ENCODE measurements at places on chromosomes 1 and 21.

DNA sequence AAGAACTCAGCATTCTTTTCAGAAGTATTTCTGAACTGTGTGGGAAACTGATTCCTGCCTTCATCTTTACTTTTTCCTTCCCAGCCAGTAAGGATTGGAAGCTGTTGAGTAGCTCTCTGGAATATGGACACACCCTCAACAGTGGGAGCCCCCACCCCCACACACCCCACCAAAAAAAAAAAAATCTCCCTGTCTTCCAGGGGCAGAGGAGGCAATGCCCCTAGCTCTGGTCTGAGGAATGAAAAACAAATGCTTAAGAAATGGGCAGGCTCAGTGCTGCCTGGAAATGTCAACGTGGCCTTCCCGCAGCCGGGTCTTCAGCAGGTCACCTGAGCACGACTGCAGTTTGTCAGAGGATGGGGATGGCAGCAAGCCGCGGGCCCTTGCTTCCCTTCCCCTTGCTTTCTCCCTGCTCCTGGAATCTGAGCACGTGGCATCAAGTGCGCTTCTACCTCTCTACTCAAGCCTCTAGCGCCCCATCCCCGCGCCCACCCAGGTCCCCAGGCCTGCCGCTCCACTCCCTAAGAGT, 479 bp downstream of the RGS16 start:
- no peak for DNase-seq

DNA sequence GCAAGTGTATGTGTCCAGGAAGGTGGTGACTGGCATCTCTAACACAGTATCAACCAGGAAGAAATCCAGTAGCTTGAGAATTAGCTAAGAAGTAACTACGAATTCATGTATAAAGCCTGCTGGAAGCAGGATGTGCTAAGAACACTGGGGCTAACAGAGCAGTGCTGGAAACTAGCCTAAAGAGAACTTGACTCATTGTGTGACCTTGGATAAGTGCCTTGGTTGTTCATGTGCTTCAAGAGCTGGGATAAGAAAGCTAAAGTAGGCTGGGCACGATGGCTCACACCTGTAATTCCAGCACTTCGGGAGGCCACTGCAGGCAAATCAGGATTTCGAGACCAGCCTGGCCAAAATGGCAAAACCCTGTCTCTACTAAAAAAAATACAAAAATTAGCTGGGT, 186.9 kb downstream of the RRAGC start:
- DNase-seq, result no peak

DNA sequence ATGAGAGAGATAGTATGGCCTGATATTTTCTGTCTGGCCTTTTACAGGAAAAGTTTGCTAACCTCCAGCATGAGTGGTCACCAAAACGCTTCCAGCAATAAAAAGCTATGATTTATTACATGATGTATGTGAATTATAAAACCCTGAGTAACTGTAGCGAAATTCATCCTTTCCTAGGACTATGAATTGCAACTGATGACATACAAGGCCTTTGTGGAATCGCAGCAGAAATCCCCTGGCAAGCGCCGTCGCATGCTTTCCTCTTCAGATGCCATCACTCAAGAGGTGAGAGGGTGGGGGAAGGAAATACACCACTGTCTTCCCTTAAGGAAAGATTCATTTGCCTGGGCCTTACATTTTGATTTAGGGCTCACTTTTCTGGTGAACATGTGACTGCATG, 117.9 kb downstream of the MACF1 start:
- no peak for DNase-seq

DNA sequence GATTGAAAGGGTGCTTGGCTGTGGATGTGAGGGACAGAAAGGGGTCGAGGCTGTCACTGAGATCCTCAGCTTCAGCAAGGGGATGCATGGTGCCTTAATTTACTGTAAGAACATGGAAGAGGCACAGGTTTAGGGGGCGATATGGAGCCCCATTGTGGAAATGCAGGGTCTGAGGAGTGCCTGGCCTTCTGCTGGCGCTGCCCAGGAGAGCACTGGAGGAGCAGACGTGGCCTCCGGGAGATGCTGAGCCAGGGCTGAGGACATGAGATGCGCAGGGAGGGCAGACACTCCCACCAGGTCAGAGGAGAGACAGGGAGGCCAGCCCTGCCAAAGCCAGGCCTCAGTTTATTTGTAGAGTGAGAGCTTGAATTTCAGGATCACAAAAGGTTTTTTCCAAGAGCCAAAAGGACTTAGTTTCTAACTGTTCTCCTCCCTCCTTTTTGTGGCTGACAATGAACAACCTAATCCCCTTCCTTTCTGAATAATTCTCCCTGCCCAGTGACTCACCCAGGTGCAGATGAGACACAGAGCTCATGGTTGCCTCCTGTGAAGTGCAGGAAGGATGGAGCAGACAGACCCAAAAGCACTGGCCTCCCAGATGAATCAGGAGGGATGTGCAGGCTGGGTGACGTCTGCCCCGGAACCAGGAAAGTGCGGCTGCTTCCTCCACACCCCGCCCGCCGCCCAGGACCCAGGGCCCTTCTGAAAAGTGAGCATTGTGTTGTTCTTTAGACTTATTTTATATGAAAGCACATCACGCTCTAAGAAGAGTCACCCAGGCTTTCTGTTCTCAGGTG, 73.0 kb upstream of the TMPRSS2 start:
- peak; percentile 44 for DNase-seq

GRCh38 chr1:164423136-164423535, 135.8 kb upstream of the PBX1 start:
- no peak for DNase-seq
